ENCODE measurements at places on chromosomes 4 and X.

- no peak for DNase-seq
Measured at GRCh38 chr4:13347517-13348125, 136.5 kb downstream of the RAB28 start.

DNA sequence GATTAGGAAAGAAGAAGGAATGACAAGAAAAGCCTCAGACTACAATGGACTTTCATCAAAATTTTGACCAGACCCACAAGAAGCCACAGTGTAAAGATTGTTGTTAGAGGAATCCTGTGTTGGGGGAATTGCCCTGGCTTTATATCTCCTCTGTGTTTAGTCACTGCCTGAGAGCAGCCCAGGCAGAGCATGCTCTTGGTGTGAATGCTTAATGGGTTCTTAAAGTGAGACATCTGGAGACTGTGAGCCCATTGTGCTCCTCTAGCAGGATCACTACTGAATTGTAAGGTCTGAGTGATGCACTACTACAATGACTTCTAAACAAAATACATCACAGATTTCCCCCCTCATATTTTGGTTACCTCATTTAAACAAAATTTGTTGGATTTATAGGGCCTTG, 1860.5 kb upstream of the ADGRL3 start:
- DNase-seq, result no peak

DNA sequence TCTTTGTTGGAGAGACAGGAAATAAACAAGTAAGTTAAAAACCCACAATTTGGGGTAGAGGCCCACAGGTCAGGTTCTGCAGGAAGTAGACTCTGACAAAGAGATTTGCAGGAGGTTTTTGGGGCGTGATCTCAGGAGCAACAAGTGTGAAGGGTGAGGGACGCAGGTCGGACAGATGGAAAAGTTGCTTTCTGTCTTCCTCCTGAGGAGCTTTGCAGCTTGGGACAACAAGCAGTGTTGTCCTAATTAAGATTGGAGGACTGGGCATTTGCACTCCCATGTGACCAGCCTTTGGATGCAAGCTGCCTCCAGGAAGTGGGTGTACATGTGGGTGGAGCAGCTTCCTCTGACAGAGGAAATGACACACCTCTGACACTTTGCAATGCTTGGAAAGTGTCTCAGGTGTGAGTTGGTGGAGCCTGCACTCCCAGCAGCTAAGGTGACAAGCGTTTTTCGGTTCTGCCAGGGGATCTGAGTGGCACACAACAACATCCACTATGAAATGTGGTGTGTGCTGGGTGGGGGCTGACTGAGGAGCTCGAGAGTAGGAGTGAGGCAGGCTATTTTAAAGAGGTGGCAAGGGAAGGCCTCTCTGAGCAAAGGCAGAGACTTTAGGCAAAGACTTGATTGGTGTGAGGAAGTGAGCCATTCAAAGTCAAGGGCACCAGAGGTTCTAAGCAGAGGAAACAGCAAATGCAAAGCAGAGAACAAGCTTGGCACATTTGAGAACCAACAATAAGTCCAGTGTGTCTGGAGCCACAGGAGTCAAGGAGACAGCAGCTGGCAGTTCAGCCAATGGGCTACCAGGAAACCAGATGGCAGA, 339.8 kb upstream of the GATB start:
- DNase-seq, result no peak

GRCh38 chr4:2259036-2259540, 2.8 kb downstream of the MXD4 start:
- no peak for DNase-seq

DNA sequence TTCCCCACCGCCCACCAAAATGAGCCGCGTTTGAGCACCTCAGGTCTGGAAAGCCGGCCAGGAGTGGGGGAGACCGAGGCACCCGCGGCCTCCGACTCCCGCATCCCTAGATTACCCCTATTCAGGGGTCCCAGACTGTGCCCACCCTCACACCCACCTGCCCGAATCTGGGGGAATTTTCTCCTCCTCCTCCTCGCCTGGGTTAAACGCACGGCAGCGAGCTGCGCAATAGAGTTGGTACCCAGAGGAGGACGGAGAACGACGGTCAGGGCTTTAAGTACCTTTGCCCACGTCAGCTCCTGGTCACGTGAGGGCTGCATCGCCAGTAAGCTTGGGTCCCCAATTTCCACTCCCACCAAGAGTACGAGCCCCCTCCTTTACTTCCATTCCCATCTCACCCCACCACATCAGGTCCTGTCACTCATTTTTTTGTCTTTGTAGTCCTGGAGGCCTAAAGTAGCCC, at the start of gene ARMCX2:
ARMCX2 (minus strand) TSS at position 250 of the 463 bp plus-strand sequence. CDS start 2,262 bp downstream, outside the sequence.
- peak; percentile 45 for DNase-seq

DNA sequence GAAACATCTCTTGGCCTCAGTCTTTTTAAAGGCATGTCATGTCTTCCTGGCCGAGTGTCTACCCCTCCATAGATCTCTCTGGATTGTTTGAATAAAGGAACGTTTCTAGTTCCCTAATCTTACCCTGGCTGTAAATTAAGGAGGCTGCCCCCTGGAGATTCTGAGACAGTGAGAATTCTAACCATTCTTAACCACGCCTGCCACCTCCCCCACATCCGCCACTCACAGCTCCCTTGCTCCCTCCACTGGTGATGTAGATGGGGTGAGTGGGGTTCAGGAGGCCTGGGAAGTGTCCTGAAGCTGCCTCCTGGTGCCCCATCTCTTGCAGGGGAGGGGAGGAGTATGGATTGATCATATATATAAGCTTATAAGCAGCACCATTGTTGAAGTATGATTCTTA, 48.0 kb upstream of the TRIM2 start:
- no peak for DNase-seq

All from prostate gland (tissue), 2 donors.